Right ventricle myocardium superior (tissue), 1 donor: ENCODE measurements at places on chromosomes 16 and 17. TPM values are rescaled to one million over a fixed set of nuclear protein-coding genes. Genes with fewer than 3 reads are reported as not detected.

The ERBB2 gene
- 64.2 TPM for total RNA-seq

DNA sequence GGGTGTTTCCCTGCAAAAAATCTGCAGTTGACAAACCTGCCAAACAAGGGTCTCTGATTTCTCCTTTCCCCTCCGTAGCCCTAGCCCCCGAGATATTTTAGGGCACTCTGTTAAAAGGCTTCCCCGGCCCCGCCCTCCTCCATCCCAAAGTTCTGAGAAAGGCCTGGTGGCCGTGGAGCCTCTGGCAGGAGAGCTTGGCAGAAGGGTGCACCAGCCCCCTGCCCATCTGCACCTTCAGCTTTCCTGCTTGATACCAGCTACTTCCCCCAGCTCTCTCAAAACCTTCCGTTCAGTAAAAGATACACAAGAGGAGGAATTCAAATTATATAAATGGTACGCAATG is 711 bp upstream of the CANT1 start:
- DNase-seq = peak; percentile 40

DNA sequence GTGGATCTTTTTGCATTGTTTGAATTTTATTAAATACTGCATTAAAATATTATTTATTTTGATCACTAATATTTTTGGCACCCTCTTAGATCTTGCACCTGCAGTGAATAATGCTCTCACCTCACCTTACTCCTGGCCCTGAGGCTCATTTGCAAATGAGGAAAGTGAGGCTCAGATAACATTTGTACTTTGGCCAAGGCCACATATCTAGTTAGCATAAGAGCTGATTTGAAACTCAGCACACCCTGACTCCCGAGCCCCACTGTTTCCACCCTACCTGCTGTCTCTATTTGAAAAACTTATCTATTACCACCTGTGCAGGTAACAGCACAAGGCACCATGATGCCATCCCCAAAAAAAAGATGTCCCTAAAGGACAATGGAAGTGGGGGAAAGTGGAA is 358.7 kb upstream of the MAF start:
- no peak for DNase-seq

DNA sequence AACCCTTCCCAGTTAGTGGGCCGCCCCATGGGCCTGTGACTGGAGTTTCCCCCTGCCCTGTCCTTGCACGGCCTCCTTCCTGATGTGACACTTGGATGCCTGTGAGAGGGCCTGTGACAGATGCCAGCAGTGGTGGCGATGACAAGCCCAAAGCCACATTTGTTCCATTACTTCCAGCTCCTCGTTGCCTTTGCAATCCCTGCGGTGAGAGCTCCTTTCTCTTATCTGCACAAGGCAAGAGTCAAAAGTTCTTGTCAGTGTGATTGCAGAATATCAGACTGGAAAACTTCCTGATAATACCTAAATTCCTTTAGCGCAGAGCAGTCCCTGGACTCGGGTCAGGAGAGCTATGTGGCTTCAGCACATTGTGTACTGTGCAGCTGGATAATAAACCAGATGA is 54.4 kb upstream of the ARHGAP44 start:
- DNase-seq = peak; percentile 83

The CYBA gene
- total RNA-seq = 53.7 TPM

GRCh38 chr17:33494151-33494550 is 201.1 kb upstream of the ASIC2 start:
- DNase-seq = no peak

The ATP2C2 gene
- not detected for total RNA-seq
